ENCODE measurements at places on chromosomes 7 and 10.

GRCh38 chr7:85734823-85735222, 548.0 kb upstream of the SEMA3D start:
- no peak for DNase-seq

DNA sequence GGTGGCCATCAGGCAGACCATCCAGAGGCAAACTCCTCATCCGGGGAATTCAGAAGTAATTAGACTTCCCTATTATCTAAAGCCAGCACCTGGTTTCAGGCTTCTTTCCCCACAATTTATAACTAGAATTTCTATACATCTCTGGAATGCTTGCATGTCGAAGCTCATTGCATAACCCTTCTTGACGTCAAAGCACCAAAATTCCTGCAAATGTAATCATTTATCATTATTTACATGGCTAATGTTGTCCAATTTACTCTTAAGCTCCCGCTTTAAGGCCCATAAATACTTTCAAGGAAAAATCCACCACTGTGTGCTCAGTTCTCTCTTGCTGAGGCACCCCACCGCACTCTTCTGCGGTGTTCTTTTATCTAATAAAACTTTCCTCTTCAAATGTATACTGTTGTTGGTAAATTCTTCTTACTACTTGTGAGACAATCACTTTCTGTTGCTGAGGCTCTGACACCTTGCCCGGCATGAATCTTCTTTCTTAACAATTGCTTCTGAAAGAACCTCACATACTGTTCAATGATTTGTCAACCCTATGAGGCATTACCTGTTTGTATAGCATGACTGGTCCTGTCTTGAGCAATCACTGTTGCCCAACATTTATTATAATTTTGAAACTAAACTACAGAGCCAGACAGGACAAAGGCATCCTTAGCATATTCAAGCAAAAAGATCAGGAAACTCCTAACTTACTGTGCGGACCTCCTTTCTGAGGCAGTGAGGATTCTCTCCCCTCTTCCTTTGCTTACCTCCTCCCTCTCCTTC, 17.4 kb upstream of the GPR141 start:
- no peak for DNase-seq

DNA sequence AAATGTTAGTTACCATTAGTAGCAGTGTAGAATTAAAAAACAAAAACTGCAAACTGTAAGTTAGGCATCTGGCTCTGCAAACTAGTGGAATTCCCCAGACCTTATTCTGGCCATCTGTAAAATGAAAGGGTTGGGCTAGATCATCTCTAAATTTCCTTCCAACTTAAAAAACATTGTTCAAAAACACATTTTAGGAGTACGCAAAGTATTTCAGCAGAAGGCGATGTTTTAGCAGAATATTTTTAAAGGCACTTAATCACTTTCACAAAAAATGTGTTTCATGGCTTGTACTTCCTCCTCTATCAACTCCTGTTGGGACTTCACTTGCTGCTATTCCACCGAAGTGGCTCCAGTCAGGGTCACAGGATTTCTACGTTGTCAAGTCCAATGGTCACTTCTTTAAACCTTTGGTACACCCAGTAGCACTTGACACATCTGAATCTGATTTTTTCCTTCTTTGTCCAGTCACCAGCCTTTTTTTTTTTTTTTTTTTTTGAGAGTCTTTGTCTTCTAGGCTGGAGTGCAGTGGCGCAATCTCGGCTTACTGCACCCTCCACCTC, 169.0 kb downstream of the AHR start:
- no peak for DNase-seq

DNA sequence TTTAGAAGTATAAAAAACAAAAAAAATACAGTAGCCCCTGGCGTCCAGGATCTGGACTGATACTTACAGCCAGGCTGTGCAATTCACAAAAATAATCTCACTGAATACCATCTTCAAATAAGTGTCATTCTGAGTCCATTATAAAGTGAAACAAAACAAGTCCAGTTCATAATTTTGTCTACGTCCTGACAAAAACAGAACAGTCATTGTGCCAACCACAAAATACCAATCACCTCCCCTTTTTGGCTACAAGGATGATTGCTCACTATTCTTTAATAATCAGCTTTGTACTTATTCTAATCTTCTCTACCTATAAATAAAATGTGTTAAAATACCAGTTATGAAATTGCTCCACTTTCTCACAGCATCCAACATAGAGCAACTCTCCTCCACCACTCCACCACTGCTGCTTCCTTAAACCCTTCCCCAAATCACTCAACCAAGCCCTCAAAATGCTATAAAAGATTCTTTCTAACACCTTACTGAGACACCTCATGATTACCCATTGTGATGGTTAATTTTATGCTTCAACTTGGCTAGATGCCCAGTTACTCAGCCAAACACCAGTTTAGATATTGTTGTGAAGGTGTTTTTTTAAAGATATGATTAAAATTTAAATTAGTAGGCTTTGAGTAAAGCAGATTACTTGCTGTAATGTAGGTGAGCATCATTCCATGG, 479.8 kb upstream of the SEMA3A start:
- DNase-seq = no peak

DNA sequence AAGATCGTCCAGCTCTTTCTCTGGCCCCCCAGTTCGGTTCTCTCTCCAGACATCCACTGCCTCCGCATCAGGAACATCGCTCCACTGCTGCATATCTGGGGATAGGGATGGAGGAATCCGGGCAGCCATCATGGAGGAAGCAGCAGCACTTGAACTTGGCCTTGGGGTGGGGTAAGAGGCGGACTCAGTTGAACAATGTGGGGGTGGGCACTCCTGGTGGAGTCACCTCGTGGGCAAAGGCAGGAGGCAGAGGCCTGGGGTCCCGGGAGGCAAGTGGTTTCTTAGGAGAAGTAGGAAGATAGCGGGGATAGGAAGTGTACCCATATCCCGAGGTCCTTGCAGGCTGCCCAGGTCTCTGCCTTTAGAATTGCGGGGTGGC, 98.3 kb downstream of the CHST15 start:
- DNase-seq = no peak

- DNase-seq = no peak
These were observed 58.9 kb upstream of the LBX1 start for GRCh38 chr10:101287997-101288635.

- no peak for DNase-seq
These were observed at the start of gene GPNMB for GRCh38 chr7:23246555-23246954. Gene GPNMB (plus strand): TSS chr7:23246775. CDS start chr7:23246858, 83 bp downstream.

- DNase-seq = no peak
These were observed 1.4 kb upstream of the ASIC3 start for GRCh38 chr7:151046603-151047573.

- DNase-seq = no peak
These were observed 207.6 kb downstream of the MAD1L1 start for GRCh38 chr7:2025188-2025587.

DNA sequence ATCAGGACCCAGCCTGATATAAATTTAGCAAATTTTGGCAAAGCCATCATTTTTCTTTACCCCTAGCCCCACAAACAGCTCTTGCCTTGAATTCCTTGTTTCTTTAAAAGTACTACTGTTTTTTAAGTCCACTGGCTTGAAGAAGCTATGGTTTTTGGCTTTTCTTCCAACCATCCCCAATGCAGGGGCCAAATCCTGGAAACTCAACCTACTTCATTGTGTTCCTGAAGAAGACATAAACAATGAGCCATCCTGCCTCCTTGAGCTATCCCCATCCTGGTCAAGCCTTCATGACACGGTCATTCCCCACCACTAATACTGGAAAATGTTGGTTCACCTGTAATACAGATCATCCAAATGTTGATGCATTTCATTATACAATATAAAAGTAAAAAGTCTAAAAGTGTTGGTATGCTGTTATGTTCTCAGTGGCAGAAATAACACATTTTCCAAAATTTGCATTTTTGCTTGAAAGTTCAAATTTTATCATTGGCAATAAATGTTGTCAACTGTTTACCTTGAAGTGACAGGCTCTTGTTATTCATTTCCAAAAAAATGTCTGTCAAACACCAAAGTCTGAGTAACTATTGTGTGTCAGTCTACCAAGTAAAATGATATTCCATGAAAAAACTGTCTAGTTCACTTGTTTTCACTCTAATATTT, 92.2 kb downstream of the DOCK4 start:
- no peak for DNase-seq

GRCh38 chr10:78933828-78934531, 134.8 kb upstream of the ZMIZ1 start:
- DNase-seq = no peak

GRCh38 chr10:23499372-23500132, 60.7 kb downstream of the OTUD1 start:
- DNase-seq = no peak

GRCh38 chr10:83127942-83128575, 1011.2 kb upstream of the GHITM start:
- DNase-seq = no peak

- DNase-seq = no peak
These were observed 138.3 kb downstream of the DOCK4 start for GRCh38 chr7:112067632-112068540.

- no peak for DNase-seq
These were observed 64.3 kb upstream of the ZNF438 start for GRCh38 chr10:31095677-31096560.

DNA sequence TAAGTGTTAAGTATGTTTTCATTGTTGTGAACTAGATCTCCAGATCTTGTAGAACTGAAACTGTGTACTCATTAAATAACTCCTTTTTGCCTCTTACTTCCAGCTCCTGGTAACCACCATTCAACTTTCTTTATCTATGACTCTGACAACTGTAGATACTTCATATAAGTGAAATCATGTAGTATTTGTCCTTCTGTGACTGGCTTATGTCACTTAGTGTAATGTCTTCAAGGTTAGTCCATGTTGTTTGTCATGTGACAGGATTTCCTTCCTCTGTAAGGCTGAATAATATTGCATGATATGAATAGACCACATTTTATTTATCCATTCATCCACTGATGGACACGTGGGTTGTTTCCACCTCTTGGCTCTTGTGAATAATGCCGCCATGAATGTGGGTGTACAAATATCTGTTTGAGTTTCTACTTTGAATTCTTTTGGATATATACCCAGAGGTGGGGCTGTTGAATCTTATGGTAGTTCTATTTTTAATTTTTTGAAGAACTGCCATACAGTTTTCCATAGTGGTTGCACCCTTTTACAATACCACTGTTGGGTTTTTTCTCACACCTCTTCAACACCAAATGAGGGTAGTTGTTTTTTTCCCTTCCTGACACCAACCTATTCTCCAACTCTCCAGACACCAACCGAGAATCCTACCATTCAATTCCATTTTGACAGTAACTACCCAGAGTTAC, 10.7 kb upstream of the FMC1 start:
- no peak for DNase-seq

Data from activated T-cell treated with anti-CD3 and anti-CD28 coated beads, Interleukin-2, amount 50 U/mL, for 72 hours (primary cell).